ENCODE measurements at places on chromosomes 5 and 9.
A peak's percentile ranks its signal among the peaks of the same experiment; 100 is the strongest.

DNA sequence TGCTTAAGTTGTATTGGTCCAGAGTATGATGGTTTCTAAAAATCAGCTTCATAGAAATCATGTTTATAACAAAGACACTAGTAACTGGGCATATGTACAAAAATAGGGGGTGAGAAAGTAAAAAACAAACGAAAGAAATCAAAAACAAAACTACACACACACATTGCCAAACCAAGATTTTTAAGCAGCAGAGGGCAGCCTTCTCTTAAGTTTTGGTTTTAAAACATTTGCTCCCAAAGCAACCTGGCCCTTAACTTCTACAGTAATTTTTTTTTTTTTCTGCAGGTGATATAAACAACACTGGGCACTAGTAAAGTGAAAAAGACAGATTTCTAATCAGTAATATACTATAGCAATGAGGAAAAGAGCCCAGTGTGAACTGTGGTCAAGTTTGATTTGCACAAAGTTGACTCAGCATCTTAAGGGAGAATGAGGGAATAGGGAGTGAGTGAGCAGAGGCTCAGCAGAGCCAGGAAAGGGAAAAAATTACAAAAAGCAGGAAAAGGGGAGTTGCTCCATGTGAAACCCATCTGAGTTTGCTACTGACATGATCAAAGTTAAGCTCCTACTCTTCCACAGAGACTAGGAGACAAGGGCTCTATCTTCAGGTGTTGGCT is 13.4 kb upstream of the GAPT start:
- no peak for DNase-seq

DNA sequence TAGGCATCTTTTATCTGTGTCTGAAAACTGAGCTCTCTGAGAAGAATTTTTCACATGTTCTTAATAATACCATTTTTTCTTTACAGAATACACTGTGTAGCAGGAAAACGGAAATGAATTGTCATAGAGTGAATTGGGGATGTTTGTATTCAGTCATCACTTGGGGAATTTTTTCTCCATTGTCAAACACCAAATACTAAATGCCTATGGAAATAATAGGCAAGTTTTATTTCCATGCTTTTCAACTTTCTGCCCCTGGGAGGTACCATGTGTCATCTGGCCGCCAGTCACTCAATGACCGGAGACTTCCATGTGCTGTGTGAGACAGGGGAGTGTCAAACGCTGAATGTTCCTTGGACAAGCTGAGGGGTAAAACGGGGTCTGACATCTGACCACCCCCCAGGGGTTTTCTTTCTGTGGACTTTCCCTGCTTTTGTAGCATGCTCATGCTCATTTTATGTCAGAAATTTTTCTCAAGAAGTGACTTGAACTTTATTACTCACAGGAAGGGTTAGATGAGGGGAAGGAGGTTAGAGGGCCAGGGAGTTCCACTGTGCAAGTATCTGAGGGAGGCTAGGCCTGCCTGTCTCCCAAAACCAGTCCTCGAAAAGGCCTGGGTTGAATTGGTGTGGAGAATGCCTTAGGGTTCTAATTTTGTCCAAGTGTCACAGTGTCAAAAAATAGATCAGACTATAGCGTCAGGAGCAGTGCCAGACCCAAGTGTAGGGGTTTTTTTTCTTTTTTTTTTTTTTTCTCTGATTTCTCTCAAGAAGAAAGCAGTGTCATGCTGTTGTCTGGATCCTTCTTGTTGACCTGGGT is 438.6 kb downstream of the AGTPBP1 start:
- DNase-seq, result no peak

DNA sequence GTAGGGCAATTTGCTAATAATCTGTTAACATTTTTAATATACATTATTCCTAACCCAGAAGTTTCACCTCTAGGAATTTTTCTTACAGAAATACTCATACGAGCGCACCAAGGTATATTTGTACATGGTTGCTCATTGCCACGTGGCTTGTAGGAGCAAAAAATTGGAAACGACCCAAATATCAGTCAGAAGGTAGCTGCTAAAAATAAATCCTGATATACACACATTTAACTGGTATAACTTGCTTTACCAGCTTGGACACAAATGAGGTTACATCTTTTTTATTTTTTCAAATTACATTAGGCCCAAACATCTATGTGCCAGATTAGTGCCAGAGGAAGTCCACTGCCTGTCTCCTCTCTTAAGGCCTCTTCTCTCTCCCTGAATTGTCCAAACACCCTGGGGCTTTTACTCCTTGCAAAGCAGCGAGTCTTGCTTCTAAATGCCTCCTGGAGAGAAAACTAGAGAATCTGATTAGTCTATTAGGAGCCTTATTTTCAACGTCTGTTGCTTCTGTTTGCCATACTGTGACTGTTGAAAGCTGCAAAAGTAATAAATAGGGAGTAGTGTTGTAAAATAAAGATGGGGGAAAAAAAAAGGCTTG is 92.0 kb upstream of the SSBP2 start:
- peak; percentile 15 for DNase-seq

DNA sequence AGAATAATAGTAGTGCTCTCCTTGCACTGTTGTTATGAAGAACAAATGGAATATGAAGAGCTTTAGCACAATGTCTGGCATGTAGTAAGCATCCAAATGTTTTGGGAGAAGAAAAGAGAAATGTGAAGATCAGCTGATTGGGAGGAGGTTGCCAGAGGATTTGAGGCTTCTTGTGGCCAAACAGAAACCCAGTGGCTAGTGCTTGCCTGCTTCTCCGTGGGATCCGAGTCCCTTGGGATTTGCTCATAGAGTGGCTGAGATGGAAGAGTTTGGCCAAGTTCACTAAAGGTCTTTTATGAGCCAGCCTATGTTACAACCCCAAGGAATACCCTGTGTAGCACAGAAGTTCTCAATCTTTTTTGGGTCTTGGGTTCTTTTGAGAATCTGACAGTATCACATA is 86.0 kb downstream of the ANGPTL2 start:
- no peak for DNase-seq

DNA sequence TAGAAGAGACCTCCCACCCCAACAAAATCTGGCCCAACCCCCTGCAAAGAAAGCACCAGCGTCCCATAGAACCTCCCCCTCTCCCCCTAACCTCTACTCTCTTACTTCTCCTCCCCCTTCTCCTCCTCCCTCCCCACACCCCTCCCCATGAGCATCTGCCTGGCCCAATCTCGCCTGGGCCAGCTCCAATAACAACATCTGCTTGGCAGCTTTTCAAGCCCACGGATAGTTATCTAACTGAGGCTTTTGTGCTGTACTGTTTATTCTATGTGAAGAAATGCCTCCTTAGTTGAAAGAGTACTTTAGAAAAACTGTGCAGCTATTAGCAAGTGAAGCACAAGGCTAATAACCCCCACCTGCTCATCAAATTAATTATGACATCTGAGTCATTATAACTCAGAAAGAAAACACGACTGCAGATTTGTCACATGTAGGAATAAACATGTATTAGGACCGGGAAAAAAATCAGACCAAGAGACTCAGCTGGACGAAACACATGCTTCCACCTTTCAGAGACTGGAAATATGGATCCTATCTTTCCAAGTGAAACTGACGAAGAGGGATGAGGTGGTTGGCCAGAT is 42.8 kb downstream of the NFIB start:
- peak; percentile 42 for DNase-seq
